ENCODE measurements at places on chromosomes 3 and 15.

DNA sequence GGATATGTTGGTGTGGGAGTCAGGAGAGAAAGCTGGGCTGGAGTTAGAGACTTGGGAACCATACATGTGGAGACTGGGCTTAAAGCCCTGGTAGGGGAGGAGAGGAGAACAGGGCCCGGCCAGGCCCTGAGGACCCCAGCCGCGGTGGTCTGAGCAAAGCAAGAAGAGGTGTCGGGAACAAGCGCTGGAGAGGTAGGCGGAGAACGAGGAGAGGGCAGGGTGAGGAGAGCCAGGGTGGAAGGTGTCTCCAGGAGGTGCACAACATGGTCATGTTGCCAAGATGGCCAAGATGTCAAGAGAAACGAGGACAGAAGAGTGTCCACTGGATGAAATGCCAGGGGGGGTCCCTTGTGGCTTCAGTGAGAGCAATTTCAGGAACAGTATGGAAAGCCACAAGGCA is 5.5 kb downstream of the CHAC1 start:
- DNase-seq, result no peak

GRCh38 chr15:78915341-78916087 is 29.3 kb downstream of the CTSH start:
- no peak for DNase-seq

DNA sequence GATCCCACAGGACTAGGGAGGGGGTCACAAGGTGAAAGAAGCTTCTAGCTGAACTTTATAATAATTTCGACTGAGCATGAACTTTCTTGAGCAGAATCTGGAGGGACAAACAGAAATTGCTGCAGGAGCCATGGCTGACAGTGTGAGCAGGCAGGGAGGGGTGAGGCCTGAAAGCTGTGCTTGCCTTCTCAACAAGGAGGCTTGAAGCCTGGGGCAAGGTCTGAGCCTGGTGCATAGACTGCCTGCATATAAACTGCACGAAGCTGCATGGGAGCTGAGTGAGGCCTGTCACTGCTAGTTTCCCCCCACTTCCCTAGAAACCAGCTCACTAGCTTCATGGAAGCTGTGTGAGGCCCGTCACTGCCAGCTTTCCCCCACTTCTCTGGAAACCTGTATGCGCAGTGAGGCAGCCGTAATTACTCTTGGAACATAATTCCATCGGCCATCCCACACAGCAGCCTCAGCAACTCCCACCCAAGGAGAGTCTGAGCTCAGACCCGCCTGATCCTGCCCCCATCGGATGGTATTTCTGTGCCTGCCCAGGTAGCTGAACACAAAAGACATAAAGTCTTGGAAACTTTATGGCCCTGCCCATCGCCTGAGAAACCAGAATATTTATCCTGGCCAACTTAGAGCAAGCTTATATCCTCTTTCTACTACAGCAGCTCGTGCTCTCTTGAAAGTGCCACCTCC is 136.5 kb downstream of the PLCH1 start:
- DNase-seq, result no peak

DNA sequence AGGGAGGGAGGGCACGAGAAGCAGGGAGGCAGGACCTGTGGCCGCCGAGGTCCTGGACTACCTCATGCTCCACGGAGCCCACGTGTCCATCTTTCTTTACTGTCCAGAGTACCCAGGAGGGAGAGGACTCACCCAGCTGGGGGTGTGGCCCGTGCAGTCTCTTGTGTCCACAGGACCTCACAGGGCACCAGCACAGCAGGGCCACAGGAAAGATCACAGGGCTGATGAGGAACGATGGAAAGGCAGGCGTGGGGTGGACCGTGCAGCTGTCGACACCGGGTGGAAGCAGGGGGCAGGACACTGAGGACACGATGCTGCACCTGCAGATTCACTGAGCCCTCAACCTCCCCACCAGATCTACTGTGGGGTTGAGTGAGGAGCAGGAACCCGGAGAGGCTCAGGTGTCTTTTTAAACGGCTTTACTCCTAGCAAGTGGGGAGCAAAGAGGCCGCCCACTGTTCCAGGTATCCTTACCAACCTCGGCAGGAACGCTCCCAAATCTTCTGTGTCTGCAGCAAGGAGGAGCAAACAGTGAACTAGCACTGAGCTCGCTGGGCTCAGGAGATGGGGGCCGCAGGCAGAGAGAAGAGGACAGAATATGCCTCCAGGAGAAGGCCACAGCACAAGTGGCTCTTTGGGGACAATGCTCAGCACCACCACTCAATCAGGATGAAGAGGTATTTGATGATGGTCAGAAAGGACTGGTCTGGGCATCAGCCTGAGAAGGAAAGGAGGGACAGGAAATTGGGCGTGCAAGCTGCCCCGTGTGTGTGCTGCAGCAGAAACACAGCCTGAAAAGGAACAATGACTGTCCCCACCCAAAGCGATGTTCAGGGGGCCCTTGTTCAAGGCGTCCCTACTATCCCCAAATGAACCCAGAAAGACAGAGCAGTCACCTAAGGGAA is 198.8 kb downstream of the XXYLT1 start:
- DNase-seq, result no peak

DNA sequence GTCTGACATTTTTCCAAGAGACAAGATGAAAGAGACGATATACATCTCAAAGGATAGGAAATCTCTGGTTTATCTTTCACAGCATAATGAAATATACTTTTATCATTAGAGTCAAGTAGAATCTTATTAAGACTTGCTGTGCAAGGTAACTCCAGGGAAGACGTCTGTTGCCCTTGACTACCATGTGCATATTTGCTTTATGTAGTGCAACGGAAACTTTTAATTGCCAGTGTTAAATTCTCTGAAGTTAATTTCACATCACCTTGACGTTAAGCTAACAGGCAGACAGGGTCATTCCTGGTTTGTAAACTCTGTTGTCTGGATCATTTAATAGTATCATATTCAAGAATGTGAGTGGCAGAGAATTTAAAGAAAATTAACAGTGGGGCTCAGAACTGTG is 82.8 kb downstream of the LRTM1 start:
- DNase-seq, result no peak

GRCh38 chr3:97425002-97425401 is 339.6 kb upstream of the ARL6 start:
- DNase-seq, result no peak

GRCh38 chr3:106035619-106036018 is 166.8 kb upstream of the CBLB start:
- DNase-seq, result no peak

GRCh38 chr3:105505170-105505569 is 138.5 kb downstream of the ALCAM start:
- DNase-seq, result no peak
